ENCODE measurements at places on chromosomes 12 and 14.

GRCh38 chr12:48764521-48764920 is 24.4 kb downstream of the ADCY6 start:
- DNase-seq = no peak

- DNase-seq = no peak
Measured at GRCh38 chr12:107461222-107461975, 224.2 kb upstream of the PWP1 start.

DNA sequence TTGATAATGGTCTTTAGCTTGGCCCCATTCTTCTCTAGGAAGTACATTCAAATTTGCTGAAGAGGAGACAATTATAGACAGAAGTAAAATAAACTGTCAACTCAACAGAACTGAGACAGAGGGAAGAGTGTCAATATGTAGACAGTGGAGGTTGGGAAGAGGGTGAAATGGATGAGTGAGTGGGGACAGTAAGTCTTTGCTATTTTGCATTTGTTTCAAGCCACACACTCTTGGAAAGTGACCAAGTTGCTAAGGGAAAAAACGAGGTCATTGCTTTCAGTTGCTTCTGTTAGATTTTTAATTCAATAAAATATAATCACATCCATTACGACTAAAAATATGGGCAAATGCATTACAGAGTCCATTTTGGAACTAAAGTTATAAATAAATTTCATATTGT is 47.8 kb downstream of the BTBD7 start:
- DNase-seq = no peak

GRCh38 chr12:39127401-39127800 is 222.0 kb upstream of the CPNE8 start:
- no peak for DNase-seq

DNA sequence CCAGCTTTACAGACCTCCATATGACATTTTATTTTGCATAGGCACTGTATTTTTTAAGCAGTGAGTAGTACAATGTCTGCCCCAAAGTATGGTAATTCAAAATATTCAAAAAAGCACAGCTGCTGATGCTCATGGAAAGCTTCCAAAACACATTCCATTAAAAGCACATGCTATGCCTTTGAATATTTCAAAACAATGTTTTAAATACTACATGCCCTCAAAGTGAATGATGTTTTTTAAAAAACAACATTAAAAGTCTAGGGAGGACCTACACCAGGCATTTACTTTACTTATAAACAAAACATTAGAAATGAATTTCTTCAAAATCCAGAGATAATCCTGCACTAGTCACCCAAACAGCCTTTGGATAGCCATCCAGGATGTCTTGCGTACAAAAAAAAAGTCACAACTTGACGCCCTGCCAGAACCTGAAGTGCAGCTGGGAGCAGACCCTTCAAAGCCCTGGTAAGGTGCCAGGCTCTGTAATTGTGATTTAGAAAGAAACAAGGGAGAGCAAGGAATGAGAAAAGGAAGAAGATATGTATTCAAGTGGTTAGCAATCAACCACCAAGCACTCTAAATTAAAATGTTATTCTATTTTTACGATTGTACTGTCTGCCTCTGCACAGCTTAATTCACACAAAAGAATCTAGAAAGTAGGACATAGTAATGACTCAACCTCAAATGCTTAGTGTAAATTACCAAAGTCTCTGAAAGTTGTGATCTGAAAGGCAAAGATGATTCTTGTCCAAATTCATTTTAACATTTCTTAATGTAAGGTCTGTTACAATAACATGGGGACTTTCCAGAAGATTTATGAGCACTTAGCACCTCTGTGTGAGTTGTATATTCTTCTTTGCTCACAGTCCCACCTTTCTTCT is 31.9 kb downstream of the CEP83 start:
- DNase-seq = no peak

GRCh38 chr14:68404652-68405183 is 388.1 kb downstream of the ZFP36L1 start:
- DNase-seq = no peak

GRCh38 chr14:94180655-94181271 is 6.6 kb downstream of the PPP4R4 start:
- no peak for DNase-seq

DNA sequence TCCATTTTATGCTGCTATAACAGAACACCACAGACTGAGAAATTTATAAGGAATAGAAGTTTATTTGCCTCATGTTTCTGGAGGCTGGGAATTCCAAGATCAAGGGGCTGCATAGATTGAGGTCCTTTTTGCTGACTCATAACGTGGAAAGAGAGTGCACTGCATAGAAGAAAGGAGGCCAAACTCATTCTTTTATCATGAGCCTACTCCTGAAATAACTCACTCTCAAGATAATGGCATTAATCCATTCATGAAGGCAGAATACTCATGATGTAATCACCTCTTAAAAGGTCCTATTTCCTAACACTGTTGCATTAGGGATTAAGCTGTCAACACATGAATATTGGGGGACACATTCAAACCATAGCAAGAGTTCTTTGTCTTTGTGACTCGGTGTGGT is 60.0 kb upstream of the FBXO33 start:
- no peak for DNase-seq

DNA sequence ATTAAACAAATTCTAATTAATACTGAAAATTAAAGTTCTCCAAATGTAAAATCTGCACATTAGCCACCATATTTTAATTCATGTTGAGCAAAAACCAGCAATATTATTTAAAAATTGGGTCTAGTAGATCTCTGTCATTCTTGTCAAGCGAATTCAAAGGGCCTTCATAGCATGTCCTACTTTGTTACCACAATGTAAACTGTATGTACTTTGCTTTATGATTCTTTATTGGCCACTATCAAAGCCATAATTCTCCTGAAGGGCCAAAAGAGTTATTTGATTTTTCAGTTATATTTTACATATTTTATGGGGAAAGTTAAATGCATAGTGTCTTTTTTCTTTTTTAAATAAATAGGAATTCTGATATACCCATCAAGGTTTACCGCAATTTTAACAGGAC is 117.9 kb downstream of the RPS6KA5 start:
- no peak for DNase-seq

DNA sequence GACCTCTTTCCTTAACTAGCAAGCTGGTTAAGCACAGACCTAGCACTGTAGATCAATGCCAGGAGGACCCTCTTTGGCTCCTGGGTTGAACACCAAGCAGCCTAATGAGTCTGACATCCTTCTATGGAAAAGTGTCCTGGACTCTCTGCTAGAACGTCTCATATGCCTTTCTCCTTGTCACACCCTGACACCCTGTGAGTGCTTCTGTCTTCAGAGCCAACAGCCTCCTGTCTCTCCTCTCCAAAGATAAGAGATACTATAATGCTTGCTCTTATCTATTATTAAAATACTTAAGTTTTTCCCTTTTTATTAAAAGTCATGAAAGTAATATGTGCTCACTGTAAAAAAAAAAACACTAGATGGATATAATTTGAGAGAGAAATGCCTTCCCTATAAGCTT is 222.7 kb downstream of the FOXN3 start:
- DNase-seq = no peak

DNA sequence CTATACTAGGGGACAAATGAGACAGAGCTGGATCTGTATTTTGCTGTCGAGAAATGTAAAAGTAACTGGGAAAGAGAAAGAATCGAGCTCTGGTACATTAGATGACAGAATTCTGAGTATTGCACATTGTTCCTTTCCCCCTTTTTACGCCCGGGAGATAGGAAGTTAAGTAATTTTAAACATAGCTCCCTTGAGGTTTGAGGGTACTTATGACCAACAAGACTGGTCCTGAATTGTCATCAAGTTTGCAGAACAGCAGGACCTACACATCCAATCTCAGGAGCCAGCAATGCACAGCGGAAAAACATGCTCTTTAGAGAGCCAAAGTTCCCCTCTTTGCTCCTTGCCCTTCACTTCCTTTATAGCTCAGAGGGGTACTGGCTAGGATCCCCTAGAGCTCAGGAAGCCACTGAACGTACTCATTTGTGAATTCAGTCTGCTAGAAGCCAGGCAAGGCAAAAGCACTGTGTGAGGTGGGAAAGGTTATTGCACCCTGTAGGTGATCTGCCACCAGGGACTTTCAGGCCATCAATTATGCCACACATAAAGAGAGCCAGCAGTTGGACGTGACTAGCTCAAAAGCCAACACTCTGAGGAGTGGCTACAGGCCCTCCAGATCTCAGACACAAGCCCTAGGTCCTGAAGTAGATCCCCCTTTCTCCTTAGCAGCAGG is 333.8 kb downstream of the KCNH5 start:
- DNase-seq = no peak

GRCh38 chr14:69626132-69626500 is 14.7 kb downstream of the SUSD6 start:
- DNase-seq = no peak
